B cell (primary cell): ENCODE measurements at places on chromosomes 5 and 9.

DNA sequence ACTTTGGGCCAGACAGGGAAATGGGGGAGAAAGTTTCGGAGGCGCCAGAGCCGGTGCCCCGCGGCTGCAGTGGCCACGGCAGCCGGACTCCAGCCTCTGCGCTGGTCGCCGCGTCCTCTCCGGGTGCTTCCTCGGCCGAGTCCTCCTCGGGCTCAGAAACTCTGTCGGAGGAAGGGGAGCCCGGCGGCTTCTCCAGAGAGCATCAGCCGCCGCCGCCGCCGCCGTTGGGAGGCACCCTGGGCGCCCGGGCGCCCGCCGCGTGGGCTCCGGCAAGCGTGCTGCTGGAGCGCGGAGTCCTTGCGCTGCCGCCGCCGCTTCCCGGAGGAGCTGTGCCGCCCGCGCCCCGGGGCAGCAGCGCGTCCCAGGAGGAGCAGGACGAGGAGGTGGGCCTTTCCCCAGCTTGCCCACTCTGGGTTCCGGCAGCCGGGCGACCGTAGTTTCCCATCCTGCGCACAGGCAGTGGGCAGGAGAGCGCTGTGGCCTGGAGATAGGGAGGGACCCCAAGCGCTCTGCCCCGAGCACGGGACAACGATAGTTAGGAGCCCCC, 516 bp downstream of the MAST4 start:
- DNase-seq: peak; percentile 54

DNA sequence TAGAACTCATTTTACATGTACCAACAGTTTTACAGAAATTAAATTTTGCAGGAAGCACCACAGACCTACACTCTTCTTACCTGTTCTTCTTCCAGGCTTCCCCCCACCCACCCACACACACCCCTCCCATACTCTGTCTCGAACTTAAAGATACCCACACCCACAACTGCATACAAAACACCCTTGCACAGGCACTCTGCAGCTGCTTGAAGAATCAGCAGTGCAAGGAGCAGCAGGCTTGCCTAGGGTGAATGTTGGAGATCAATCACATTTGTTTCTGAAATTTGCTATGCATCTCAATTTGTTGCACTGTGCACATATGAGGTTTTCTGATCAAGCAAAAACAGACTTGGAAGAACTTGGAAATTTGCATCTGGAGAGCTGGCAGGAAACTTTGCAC, 77.5 kb upstream of the TGFBR1 start:
- DNase-seq: no peak

GRCh38 chr9:137977571-137978261, 100.1 kb downstream of the CACNA1B start:
- DNase-seq: no peak

- no peak for DNase-seq
Observed at GRCh38 chr9:78713614-78714405, 416.9 kb downstream of the PSAT1 start.

GRCh38 chr5:155270725-155271124, 257.2 kb downstream of the KIF4B start:
- no peak for DNase-seq

GRCh38 chr5:62395210-62395950, 8.3 kb downstream of the DIMT1 start:
- no peak for DNase-seq

DNA sequence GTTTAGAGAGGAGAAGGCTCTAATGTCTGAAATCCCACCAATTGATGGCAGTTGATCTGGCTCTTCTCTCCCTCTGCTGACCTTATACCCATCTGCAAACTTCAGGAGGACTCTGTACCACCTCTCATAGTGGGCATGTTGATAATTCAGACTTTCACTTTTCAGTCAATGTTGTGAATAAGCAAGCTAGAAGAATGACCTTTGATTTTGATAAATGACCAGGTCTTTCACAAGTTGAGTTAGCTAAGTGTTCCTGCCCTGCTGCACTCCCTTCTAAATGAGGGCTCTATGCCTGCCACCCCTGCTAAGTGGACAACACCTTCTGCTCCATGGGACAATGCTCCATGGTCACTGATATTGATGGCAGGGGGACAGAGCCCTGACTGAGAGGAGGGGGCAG, 74.7 kb downstream of the SPRY4 start:
- DNase-seq: no peak

DNA sequence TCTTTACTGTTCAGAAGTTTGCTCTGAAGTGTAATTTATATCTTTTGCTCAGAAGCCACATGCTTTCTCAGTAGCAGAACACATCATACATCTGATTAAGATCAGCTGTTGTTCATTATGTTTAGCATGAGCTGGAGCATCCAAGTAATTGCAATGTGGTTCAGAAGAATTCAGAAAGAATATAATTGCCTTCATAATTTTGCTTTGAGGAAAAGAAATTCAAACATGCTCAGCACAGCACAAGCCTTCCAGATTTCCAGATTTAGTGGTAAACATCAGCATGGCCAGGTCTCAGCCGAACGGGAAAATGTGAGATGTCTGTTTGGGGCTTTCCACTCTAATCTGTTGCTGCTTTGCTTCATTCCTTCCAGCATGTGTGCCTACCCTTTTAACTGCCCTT, 65.9 kb downstream of the ITGA1 start:
- no peak for DNase-seq

GRCh38 chr5:180673371-180674089, 24.1 kb upstream of the FLT4 start:
- no peak for DNase-seq

GRCh38 chr5:160324886-160325285, 12.5 kb upstream of the CCNJL start:
- no peak for DNase-seq

DNA sequence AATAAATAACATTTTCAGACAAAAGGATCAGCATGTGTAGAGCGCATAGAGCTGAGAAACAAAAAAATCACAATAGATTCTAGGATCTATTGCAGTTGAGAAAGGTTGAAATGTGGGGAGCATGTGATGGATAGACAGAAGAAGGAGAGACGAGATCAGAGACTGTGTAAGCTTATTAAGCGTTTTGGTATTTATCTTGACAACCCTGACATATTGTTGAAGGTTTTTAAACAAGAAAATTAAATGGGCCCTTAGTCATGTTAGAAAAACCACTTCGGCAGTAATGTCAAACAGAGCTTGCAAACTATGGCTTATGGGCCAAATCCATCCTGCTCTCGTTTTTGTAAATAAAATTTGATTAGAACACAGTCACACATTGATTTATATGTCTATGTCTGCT, 200.5 kb upstream of the KLF4 start:
- no peak for DNase-seq

DNA sequence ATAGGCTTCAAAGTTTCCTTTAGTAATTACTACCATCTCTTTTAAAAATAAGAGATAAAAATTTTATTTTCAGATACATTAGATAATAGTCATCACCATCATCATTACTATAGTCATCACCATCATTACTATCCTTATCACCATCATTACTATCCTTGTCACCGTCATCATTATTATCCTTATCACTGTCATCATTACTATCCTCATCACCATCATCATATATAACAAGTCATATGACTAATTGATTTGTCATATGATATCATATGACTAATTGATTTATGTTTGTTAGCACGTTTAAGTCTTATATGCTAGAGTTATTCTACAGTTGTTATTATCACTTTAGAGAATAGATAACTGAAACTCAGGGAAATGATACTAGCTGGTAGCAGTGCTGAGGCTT, 382.1 kb upstream of the CDH18 start:
- DNase-seq: no peak

- DNase-seq: no peak
Observed at GRCh38 chr9:36045610-36046009, 8.9 kb downstream of the RECK start.
